T47D (cell line): ENCODE measurements at places on chromosomes 2 and 18.
A peak's percentile ranks its signal among the peaks of the same experiment; 100 is the strongest.

DNA sequence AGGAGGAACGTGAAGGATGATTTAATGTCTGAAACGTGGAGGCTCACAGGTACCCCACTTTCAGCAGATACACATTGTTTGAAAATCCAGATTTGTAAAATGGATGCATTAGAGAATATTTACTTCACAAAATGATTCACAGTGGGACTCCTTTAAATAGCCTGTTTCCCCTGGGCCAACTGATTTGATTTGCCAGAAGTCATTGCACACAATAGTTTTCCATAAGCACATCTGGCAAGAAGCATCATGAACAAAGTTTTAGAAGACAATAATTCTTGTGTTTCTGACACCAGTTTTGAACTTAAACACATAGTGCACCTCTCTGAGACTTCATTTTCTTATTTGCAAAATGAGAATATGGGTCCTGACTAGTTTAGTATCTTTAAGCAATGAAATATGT, 451.4 kb upstream of the SLC14A2 start:
- no peak for DNase-seq

DNA sequence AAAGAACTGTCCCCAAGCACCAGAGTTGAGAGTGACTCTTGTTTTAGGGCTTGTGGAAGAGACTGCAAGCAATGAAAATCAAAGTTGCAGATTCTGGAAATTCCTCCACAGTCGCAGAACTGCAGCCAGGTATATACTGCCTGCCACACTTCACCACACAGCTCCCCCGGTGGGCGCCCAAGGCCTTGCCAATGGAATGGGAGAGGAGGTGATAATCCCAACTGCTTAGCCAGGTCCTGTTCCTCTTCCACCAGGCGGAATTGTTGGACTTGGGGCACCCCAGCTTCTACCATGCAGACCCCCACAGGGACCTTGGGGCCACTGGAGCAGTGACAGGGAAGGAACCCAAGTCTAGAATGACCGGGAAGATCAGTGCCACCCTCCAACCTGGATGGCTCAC, 4.8 kb upstream of the PDIA6 start:
- peak; percentile 21 for DNase-seq

- DNase-seq: no peak
These were observed 1708.9 kb upstream of the CELF4 start for GRCh38 chr18:39274535-39274934.

- no peak for DNase-seq
These were observed 269.9 kb downstream of the MEIS1 start for GRCh38 chr2:66704786-66705185.

- DNase-seq: no peak
These were observed 8.3 kb upstream of the IL1RN start for GRCh38 chr2:113119111-113119510.

DNA sequence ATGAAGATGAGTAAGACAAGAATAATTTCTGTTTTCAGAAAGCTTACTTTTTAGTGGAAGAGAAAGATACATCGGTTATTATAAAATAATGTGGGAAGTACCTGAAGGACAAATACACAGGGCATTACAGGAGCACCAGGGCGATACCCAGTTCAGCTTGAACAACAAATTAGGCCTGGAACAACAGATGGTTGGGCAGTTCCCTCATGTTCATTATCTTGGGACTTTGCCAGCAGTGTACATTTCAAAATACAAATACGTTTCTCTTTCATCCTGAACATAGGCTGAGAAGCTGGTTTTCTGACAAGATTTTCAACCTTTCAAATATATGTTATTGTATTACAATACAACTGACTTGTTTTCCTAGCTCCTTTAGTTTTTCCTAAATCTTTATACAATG, 79.6 kb downstream of the TGIF1 start:
- DNase-seq: no peak

- no peak for DNase-seq
These were observed 1387.7 kb downstream of the SUCLG1 start for GRCh38 chr2:83071352-83071751.

- DNase-seq: no peak
These were observed 314.7 kb downstream of the DSC3 start for GRCh38 chr18:30727849-30728248.

DNA sequence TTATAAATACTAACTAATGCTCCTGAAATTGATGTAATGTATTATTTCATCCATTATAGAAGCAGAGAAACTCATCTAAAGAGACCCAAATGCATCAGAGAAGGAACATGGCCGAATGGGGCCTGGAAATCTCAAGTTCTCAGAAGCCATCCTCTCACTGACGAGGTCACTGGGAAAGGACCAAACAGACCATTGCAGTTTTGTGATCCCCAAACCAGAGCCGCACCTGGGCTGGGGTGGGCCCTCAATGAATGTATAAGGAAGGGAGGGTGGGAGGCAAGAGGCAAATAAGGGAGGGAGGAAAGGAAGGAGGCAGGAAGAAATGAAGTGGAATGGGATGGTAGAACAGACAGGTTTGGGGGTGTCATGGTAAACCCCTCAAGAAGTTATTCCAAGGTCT, 245.3 kb upstream of the ID2 start:
- DNase-seq: no peak

GRCh38 chr2:144099780-144100377, 420.0 kb downstream of the ZEB2 start:
- DNase-seq: no peak

- DNase-seq: no peak
These were observed 93.1 kb downstream of the LRP1B start for GRCh38 chr2:142037744-142038143.

- no peak for DNase-seq
These were observed 16.5 kb upstream of the CYTIP start for GRCh38 chr2:157460384-157460837.

GRCh38 chr2:37274359-37274965, 43.0 kb downstream of the NDUFAF7 start:
- no peak for DNase-seq

DNA sequence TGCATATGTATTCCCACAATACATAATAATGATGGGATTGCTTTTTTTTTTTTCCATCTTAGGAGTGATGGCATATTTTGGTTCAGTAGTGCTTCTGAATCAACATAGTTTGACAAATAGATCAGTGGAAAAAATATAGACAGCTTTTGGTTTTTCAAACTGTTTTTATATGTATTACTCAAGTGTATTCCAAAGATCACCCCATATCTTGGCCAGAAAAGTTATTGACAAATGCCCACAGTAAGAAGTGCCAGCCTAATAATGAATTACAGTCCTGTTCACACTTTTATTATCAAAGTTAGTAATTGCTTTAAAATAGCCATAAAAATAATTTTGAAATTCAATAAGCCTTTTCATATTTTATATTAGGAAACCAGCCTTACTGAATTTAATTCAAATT, 95.0 kb downstream of the TMEFF2 start:
- DNase-seq: no peak

- DNase-seq: no peak
These were observed 309.7 kb downstream of the GULP1 start for GRCh38 chr2:188601391-188601790.

- DNase-seq: no peak
These were observed 57.7 kb upstream of the MAP4K3 start for GRCh38 chr2:39494784-39495251.

GRCh38 chr2:190178066-190178722, 115.7 kb upstream of the MSTN start:
- no peak for DNase-seq

GRCh38 chr2:180753809-180754761, 226.3 kb upstream of the UBE2E3 start:
- DNase-seq: no peak

GRCh38 chr2:115569547-115569946, 1127.1 kb downstream of the DPP10 start:
- no peak for DNase-seq

DNA sequence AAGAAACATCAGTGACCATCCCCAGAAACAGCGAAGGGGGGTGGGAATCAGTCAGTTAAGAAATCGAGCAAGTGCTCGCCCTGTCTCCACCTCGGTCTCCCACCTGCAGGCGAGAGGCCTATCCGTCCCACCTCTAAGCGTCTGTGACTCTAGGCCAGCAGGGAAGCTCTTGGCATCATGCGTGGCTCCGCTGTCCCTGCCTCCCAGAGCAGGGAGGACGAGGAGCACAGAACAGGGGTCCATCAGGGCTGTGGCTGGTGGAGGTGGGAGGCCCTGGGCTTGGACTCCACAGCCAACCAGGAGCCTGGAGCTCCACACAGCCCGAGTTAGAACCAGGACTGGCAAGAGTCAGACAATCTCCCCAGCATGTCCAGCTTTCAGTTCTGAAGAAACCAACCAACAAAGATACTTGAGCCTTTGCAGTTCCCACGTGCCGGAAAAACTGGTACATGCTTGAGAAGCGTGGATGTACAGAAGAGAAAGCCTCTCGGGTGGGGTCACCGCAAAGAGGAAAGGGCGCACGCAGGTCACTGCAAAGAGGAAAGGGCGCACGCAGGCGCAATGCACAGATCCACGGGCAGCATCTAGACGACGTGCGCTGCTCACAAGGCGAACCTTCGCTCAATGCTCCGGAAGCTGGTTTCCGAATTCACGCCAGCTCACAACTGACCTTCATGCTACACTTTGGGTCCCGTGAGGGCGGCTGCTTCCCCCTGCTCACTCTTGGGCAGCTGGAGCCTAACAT, 104.5 kb upstream of the ALKAL2 start:
- no peak for DNase-seq

- DNase-seq: peak; percentile 48
These were observed 176.7 kb downstream of the MTX2 start for GRCh38 chr2:176445956-176446355.

- no peak for DNase-seq
These were observed 184.6 kb downstream of the ST6GAL2 start for GRCh38 chr2:106701203-106702022.

GRCh38 chr2:203830304-203831055, 37.1 kb upstream of the CTLA4 start:
- no peak for DNase-seq

DNA sequence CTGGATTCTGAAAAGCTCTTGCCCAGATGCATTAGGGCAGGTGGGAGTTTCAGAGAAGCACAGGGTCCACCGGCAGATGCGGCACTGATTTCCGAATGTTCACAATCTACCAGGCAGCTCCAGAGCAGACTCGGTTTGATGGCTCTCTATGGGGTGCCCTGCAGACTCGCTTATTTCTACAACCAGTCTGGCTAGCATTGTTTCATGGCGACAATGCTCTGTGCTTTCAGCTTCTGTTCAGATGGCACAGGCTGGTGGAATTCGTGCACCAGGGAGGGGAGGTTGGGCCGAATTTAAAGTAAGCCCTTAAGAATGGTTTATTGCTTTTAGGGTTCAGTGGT, 9.9 kb downstream of the MYT1L start:
- DNase-seq: no peak

GRCh38 chr18:35695384-35695783, 113.8 kb downstream of the GALNT1 start:
- DNase-seq: no peak

DNA sequence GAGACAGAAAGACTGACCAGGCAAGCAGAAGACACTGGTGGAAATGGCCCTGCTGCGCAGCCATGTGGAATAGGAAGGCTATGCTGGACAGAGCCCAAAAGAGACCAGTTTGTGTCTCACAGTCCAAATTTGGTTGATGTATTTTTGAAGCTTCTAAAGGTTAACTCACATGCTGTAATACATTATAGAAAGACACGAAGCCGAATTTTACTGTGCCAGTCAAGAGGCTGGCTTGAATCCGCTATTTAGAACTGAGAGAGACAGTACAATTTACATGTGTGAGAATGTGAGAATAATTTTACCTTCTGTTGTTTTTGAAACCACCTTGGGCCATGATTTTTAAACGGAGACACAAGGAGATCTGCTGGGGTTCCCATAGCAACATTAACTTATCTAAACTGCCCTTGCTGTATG, 113.6 kb downstream of the METTL8 start:
- no peak for DNase-seq

GRCh38 chr2:54659527-54659926, 63.9 kb upstream of the EML6 start:
- DNase-seq: no peak

GRCh38 chr2:134621939-134622705, 96.7 kb downstream of the TMEM163 start:
- no peak for DNase-seq

DNA sequence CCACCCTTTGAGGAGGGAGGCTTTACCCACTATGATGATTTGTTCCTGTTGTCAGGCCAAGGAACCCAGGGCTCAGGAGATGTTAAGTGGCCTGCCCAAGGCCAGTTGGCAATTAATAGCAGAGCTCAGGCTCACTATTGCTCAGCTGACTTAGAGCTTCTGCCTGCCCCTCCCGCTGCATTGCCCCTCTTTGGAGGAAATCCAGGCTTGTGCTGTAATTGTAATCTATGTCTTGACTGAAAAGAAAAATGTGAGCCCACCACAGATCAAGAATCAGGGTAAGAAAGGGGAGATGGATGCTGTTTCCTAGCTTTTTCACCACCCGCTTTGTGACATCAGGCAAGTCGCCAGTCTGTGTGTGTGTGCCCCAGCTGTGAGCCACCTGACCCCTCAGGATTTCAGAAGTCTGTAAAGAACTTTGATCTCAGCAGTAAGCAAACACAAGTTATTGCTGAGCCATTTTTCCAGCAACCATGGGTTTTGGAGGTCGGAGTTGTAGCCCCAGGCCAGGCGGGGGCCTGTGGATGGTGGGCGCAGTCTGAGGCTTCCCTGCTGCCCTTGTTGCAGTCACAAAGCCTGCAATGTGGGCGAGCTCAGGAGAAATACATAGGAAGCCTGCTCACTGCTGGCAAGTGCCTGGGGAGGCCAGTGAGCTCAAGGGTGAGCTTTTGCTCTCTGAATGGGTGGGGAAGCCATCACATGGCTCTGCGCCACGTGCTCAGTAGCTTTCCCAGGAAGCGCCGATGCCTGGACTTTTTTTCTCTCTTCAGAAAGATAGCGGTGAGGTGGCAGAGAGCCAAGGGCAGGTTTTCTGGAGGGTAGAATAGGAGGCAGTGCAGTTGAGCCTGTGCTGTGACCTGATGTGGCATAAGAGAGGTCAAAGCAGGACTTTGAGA, 6.1 kb downstream of the CABLES1 start:
- DNase-seq: no peak
